ENCODE measurements at places on chromosomes 4 and X.

- no peak for DNase-seq
Observed at GRCh38 chr4:86870442-86871069, 21.4 kb upstream of the SLC10A6 start.

GRCh38 chr4:128393101-128393704 is 105.6 kb upstream of the PGRMC2 start:
- DNase-seq, result no peak

DNA sequence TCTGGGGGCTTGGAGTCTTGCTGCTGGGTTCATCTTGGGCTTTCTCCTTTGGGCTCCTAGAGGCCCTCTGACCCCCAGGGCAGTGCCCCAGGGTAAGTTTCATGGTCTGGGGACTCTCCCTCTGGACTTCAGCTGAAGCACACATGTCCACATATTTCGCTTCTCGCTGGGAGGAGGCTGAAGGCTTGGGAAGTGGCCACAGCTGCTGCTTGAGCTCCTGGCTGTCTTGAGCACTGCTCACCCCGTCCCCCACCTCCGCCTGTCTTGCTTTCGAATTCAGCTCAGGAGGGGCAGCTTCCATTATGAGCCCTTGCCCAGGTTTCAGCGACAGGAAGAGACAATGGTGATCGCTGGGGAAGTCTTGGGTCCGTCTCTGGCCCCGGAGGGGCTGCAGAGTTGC is 3.7 kb downstream of the C4orf54 start:
- no peak for DNase-seq

DNA sequence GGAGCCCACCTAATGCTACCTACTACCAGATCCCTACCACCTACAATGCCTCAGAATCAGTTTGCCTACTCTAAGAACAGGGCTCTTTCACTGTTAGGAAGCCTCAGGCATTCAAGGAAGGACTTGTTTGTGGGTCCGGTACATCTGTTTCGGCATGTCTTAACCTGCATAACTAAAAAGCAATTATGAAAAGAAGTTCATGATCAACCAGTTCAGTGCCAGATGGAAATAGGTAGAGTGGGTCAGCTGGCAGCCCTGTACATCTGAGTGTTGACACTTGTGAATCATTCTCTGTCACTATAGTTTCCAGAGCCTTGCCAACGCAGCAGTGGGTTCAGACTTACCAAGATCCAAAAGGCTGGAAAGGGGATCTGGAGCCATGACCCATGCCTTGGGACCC is 3.3 kb downstream of the TMEM185A start:
- DNase-seq, result no peak

- DNase-seq, result no peak
Observed at GRCh38 chr4:85495621-85496020, 20.7 kb downstream of the ARHGAP24 start.

GRCh38 chr4:85177092-85177491 is 210.6 kb upstream of the WDFY3 start:
- DNase-seq, result no peak

GRCh38 chr4:48223633-48224295 is 45.9 kb downstream of the TEC start:
- no peak for DNase-seq

DNA sequence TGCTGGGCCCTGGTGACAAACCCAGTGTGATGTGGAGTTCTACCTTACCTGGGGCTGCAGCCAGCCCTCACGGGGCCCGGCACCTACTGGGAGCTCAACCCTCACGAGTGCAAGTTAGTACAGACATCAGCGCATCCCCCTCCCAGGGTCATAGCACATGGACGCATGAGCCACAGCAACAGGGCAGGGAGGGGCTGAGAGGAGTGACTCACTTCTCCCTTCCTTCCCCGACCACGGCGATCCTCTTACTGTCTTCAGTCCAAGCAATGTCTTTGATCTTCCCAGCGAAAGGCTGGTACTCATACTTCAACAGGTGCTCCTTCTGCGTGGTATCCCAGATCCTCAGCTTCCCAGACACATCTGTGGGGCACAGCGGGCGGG is 17.8 kb downstream of the WDR1 start:
- no peak for DNase-seq

DNA sequence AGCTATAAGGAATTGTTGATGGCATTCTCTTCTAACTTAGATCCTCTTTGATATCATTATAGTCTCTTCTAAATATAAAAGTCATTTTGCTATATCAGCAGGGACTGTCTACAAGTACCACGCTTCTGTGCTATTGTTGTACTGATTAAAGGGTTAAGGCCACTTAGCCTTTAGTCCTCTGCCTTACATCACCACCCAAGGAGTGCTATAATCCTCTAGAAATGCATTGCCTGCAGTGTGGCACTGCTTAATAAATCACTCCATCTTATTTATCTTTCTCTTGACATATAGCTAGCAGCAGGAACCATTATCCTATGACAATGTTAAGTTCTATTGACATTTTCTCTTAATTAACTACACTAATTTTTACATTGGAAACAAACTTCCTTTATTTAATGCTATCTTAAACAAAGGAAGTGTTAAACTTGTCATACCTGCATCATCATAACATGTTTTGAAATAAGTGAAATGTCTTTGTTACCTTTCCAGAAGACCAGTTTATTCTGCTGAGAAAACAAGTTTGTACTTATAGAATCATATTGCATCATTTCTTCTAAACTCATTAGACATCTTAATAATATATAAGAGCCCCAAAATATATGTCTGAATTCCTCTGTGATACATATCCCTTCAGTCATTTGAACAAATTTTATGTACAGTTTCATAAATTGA is 360.9 kb upstream of the ATOH1 start:
- DNase-seq, result no peak

DNA sequence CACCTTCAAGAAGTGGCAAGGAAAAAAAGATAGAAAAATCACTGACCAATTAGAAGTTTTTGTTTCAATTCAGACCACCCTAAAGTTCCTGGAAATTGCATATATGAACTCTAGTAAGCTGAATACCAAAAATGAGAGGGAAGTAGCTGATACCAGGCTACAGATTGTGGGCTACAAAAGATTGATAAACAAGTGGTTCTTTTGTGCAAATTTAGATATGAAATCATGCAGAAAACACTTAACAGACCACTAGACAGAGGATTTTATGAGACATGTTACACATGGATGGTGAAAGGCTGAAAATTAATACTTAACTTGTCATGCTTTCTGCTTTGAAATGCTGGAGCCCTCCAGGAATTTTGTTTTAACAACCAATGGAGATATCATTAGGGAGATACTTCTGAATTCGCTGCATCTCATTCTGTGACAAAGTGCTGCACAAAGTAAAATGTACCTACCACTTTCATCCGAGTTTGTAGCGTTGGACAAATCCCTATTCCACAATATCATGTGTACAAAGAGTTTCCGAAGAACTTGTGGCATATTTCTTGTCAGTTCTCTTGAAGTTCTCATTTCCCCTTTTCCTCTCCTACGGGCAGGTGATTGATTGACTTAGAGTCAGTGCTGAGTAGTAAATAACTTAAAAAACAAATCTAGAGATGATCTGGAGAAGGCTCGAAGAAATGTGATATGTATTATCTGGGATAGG is 235.0 kb downstream of the PALLD start:
- DNase-seq, result no peak

GRCh38 chr4:30181918-30182317 is 538.3 kb upstream of the PCDH7 start:
- no peak for DNase-seq

DNA sequence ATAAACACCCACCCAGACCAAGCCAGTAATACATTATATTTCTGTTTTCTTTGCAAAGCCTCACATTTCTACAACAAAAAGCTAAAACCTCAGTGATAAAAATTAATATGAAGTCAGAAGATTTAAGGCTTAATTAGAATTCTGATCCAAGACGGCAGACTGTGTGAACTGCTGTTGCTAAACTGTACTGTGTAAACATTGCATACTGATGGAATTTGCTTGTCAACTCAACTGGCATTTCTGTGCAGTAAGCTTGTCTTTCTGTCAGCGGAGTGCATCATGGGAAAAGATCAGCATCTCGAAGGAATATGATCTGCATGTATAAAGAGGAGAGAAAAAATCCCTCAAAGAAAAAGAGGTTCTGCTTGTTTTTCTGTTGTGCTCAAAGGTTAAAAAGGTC is 69.4 kb upstream of the SPANXB1 start:
- no peak for DNase-seq
